Karpas-422 (cell line): ENCODE measurements at places on chromosomes 2 and 18.
A peak's percentile ranks its signal among the peaks of the same experiment; 100 is the strongest.

- no peaks in the 10 kb centered on the region for H3K36me3 ChIP-seq
- H3K27ac ChIP-seq: no peak overlapping the region
- no peak for DNase-seq
- no peaks in the 10 kb centered on the region for H3K4me1 ChIP-seq
- no peaks in the 10 kb centered on the region for H3K27me3 ChIP-seq
Measured at GRCh38 chr2:9740382-9741073, 102.7 kb upstream of the TAF1B start.

- no peak overlapping the region for H3K4me3 ChIP-seq
- no peaks in the 10 kb centered on the region for H3K27me3 ChIP-seq
- H3K36me3 ChIP-seq: no peaks in the 10 kb centered on the region
- peak overlapping the region; percentile 7; the same call in 1 of the 2 replicates for H3K27ac ChIP-seq
- peaks cover 36% of the 10 kb centered on the region for H3K4me1 ChIP-seq
Measured at GRCh38 chr2:46967990-46968647, 52.5 kb upstream of the MCFD2 start.

- no peak overlapping the region for H3K27ac ChIP-seq
- H3K27me3 ChIP-seq: no peaks in the 10 kb centered on the region
- no peaks in the 10 kb centered on the region for H3K4me1 ChIP-seq
- H3K36me3 ChIP-seq: no peaks in the 10 kb centered on the region
Measured at GRCh38 chr18:11518788-11519685, 90.4 kb upstream of the SLC35G4 start.

- H3K36me3 ChIP-seq: no peaks in the 10 kb centered on the region
- H3K27ac ChIP-seq: no peak overlapping the region
- H3K4me3 ChIP-seq: no peak overlapping the region
- no peaks in the 10 kb centered on the region for H3K27me3 ChIP-seq
- no peaks in the 10 kb centered on the region for H3K4me1 ChIP-seq
- no peak for DNase-seq
Measured at GRCh38 chr2:137921105-137921880, 43.0 kb upstream of the HNMT start.

DNA sequence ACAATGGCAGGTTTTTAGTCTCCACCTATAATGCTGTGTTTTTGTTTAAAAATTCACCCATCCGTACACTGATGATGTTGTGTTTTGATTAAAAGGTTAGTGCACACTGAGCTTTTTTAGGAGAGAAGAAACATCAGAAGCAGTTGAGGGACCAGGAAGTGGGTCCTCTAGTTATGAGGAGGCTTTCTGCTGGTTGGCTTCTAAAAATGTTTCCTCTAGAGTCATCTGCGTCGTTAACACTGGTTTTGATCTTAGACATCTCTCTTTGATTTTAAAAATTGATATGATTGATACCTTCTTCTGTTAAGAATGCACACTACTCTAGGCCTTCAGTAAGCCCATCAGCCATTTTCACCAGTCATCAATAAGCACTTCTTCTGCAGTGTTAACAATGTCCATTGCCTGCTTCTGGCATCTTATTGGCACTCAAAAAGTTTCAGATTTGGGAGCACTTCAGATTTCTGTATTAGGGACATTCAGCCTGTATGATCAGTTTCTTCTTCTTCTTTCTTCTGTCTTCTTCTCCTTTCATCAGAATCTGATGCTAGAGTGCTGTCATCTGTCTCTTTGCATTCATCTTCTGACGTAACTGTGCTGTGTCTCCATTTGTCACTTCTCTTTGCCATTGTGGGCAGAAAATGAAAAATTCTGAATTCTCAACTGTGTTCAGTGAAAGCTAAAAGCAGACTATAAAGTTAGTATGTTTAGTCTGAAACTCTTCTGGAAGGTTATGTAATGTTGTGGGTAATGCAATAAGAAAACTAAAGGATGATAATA is 56.3 kb downstream of the PHLPP1 start:
- H3K27ac ChIP-seq: no peak overlapping the region
- no peak overlapping the region for H3K4me3 ChIP-seq
- no peaks in the 10 kb centered on the region for H3K27me3 ChIP-seq
- H3K4me1 ChIP-seq: no peaks in the 10 kb centered on the region
- no peaks in the 10 kb centered on the region for H3K36me3 ChIP-seq

GRCh38 chr2:197871780-197872456 is 67.5 kb downstream of the PLCL1 start:
- H3K36me3 ChIP-seq: no peaks in the 10 kb centered on the region
- DNase-seq: no peak
- H3K27me3 ChIP-seq: no peaks in the 10 kb centered on the region

- no peaks in the 10 kb centered on the region for H3K36me3 ChIP-seq
- H3K4me3 ChIP-seq: no peak overlapping the region
- H3K27me3 ChIP-seq: no peaks in the 10 kb centered on the region
- no peaks in the 10 kb centered on the region for H3K4me1 ChIP-seq
- no peak for DNase-seq
Measured at GRCh38 chr2:3705782-3706181, 2.4 kb downstream of the DCDC2C start.

- no peaks in the 10 kb centered on the region for H3K36me3 ChIP-seq
- DNase-seq: no peak
- no peaks in the 10 kb centered on the region for H3K4me1 ChIP-seq
- H3K4me3 ChIP-seq: no peak overlapping the region
- no peak overlapping the region for H3K27ac ChIP-seq
Measured at GRCh38 chr2:20934236-20934635, 109.6 kb downstream of the APOB start.
